ENCODE measurements at places on chromosomes 5 and 9. TPM values are rescaled to one million over a fixed set of nuclear protein-coding genes. Genes with fewer than 3 reads are reported as not detected.

Gene ERAP2
- total RNA-seq, result 6.4 TPM

Gene PPP3R2
- not detected for total RNA-seq

Gene PCDHGB4
- 4.6 TPM for total RNA-seq

Gene SOHLH1
- total RNA-seq, result not detected

Gene AQP7
- 147 TPM for total RNA-seq

Gene MVB12B
- total RNA-seq, result 12.7 TPM

DNA sequence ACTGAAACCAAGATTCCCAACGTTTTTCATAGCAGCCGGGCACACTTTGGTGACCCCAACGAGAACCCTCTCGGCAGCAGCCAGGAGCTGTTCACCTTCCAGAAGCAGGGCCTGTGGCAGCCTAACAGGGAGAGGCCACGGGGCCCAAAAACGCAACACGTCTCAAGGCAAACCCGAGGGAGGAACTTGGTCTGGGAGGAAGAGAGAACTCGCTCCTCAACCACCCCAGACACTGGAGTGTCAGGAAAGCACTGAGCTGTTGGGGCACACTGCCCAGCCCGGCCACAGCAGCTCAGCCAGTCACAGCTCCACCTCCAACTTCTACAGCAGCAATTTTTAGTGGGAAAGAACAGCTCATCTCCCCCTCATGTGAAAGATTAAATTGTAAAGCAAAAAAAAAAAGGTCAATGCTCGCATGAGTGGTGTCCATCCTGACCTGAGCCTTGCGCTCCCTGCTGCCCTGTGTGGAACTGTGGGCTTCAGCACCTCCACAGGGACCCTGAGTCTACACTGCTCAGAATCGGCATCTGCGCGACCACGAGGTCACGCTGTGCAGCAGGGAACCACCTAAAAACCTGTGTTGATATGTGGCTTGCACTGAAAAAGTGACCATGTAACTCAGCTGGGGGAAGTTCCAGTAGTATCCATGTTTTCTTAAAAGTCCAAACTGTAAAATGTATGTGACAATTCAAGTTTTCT, 55.0 kb downstream of the IPPK start:
- DNase-seq, result no peak

DNA sequence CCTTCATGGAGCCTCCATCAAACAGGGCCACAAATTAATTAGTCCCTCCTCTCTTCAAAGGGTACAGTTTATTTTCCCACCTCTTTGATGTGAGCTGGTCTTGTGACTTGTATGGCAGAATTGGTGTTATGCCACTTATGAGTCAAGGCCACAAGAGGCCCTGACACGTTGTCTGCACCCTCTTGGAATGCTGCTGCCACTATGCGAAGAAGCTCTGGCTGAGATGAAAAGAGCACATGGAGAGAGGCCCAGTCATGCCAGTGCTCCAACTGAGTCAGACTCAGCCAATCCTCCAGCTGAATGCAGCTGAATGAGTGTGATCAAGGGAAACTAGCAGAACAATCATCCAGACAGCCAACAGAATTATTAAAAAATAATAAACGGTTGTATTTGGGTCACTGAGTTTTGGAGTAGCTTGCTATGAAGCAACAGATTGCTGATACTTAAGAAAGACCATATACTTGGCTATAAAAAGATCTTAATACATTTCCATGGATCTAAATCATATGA, 128.3 kb downstream of the MARCHF11 start:
- no peak for DNase-seq

- DNase-seq, result no peak
Measured at GRCh38 chr5:17411436-17412402, 86.3 kb upstream of the TAF11L2 start.

DNA sequence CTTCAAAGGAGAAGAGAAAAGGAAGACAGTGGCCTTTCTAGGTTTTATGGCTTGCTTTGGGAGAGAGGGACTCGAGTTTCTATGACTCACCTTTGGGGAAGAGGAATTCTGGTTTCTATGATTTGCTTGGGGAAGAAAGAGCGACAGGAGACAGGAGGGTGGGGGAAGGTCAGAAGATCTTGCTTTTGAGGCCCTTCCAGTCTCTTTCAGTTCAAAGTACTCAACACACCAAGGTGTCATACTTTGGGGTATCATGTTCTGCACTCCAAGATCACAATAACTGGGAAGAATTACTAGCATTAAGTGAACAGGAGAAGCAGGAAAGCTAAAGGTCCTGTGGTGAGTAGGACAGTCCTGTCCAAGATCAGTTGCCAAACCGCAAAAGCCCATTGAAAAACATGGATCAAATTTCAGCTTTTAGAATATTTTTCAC, 324.5 kb downstream of the ARHGEF28 start:
- DNase-seq, result no peak

DNA sequence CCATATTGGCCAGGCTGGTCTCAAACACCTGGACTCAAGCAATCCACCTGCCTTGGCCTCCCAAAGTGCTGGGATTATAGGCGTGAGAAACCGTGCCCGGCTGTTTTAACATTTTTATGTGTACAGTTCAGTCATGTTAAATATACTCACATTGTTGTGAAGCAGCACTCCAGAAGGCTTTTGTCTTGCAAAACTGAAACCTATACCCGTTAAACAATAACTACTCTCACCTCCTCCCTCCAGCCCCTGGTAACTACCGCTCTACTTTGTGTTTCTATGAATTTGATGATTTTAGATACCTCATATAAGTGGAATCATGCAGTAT, 23.1 kb upstream of the SHB start:
- no peak for DNase-seq

DNA sequence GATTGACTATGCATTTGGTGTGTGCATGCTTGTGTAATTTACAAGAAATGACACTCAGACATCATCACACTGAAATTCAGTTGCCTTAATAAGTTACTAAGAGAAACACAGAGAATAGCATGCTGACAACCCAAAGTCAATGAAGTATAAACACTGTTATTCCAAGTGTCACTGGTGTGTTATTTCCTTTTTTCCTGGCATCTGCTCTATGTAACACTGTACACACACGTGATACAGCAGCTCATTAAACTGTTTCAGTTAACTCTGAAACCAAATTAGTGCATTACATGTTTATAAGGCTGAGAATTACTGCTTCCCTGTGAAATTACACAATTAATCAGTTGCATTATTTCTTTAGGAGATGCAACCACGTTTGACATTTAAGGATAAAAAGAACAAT, 252.7 kb downstream of the EFNA5 start:
- DNase-seq, result no peak

GRCh38 chr5:169243651-169244422, 57.1 kb downstream of the SLIT3 start:
- no peak for DNase-seq

DNA sequence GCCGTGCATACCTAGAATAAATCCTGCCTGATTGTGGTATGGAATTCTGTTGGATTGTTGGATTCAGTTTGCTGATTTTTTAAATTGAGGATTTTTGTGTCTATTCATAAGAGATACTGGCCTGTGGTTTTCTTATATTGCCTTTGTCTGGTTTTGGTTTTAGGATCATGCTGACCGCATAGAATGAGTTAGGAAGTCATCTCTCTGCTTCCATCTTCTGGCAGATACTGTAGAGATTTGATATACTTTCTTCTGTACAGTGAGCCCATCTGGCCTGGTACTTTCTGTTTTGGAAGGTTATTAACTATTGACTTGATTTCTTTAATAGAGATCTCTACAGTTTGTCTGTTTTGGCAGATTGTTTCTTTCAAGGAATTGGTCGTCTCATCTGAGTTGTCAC, 14.7 kb downstream of the CEP72 start:
- no peak for DNase-seq

GRCh38 chr5:38426490-38426889, 130.0 kb downstream of the LIFR start:
- DNase-seq, result no peak

- DNase-seq, result no peak
Measured at GRCh38 chr5:94754824-94755223, 136.4 kb downstream of the SLF1 start.

- no peak for DNase-seq
Measured at GRCh38 chr5:75885321-75885720, 168.1 kb upstream of the POC5 start.

DNA sequence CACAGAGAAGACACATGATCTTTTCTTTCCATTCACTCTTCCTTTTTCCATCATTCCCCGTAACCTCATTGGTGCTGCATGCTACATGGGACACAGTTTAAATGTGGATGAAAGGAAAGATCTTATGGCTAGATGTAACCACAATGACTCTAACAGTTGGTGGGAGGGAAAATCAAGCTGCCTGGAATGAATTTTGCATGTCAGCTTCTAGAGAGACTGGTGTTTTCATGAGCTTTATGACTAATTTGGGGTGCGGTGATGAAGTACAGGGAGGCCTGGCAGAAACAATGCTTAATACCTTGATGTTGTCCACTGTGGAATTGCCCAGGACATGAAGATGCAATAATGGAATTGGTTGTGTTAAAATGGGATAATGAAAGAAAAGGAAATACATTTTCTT, 55.9 kb upstream of the MYO10 start:
- no peak for DNase-seq

Data from Right ventricle myocardium inferior (tissue), 1 donor.